ENCODE measurements at places on chromosomes 3 and 15. TPM values are rescaled to one million over a fixed set of nuclear protein-coding genes. Genes with fewer than 3 reads are reported as not detected.

DNA sequence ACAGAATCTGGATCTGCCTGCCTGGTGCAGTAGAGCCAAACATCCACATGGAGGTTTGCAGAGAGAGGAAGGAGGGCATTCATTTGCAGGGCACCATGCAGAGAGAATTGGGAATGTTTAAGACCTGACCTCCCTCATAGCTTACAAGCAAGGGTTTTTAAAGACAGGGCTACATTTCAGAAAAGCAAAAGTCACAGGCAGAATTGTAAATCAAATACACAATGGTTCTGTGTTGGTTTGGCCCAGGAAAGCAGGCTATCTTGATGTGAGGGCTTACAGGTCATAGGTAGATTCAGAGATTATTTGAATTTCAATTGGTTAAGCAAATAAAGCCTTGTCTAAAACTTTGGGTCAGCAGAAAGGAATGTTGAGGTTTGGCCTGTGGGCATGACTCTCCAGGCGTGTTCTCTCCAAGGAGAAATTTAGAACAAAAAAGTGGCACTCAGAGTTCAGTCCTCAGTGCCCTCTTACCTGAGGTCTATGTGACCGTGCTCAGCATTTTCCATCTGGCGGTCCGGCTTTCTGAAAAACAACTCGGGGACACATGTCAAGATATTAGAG is 91.5 kb downstream of the CD47 start:
- DNase-seq, result no peak

COPS2 gene
- total RNA-seq, result 85.8 TPM

DNA sequence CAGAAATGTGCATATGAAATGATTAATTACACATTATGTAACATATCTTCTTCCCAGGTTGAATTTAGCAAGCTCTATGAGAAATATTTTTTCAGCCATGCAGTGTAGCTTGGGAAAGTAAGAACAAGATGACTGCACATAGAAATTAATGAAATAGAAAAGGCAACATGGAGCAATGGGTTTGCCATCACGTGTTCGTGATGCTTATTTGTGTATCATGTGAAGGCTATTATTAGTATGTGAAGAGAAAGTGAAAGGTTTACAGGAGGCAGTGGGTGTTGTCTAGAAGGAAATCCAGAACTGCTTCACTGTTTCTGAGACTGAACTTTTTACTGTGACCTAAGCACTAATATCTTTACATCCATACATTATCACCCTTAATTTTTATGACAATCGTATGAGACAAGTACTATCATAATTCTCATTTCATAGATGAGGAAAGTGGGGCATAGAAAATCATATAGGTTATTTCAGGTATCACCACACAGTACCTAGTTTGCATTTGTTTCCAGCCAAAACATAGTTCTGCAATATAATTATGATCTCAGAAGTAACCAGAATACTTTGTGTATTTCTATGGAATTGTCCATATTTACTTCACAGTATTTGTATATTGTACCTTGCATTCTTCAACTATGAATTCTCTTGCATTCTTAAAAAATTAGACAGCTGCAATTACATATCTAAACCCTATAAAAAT is 14.9 kb downstream of the SERPINI1 start:
- DNase-seq, result peak; percentile 15

DNA sequence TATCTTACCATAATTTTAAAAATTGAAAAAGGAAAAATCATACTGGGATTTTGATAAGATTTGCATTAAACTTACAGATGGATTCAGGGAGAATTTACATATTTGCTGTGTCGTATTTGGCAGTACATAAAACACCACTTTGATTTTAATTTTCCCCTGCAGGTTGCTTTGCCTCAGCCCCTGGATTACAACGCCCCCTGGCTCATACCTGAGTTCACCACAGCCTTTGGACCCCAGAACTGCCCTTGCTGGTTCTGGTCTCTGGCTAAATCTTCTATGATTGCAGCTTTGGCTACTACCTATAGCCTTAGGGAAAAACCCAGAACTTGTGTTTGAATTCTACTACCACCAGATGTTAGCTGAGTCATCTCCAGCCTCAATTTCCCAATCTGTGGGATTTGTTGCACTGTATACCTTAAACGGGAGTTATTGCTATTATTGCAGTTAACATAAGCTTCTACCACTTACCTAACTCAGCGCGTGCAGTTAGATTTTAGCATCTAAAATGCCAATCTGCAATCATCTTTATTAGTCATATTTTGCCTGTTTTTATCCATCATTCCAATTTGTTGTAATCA is 315.7 kb upstream of the GADL1 start:
- no peak for DNase-seq

DNA sequence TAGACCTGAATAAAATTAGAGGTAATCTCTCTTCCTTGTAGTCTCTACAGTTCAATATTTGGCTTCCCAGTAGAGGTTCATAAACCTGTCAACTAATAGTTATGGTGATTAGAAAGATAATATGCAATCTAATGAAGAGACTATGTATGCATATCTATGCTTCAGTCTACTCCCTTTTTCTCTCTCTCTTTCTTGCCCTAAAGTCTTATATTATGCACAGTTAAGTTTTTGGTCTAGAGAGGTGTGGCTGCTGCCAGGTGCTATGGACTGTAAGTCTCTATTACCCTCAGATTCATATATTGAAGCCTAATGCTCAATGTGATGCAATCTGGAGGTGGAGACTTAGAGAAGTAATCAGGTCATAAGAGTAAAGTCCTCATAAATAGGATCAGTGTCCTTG is 413.7 kb downstream of the FGF12 start:
- DNase-seq, result no peak

GRCh38 chr15:71547011-71547410 is 263.3 kb upstream of the NR2E3 start:
- DNase-seq, result no peak

DNA sequence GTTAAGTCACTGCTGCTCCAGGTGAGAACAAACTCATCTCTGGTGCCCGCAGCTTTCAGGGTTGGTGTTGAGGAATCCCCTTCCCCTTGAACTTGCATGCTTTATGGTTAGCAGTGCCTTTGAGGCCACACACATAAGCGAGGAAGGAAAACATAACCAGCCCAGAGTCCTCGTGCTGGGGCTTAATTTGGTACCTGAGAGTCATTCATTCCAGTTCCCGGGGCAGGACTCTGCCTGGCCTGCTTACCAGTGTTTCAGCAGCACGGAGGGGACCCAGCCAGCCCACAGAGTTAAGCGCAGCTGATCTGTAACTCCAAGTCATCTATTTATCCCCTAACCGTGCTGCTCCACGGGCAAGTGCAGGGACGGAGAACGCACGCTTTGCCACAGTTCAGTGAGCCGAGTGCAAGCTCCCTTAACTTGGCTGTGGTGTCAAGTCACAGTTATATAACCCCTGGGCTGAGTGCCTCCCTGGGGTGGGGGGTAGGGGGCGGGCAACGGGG is 302.3 kb upstream of the ICE2 start:
- no peak for DNase-seq
